Ascending aorta (tissue), 2 donors: ENCODE measurements at places on chromosomes 6 and 20.

DNA sequence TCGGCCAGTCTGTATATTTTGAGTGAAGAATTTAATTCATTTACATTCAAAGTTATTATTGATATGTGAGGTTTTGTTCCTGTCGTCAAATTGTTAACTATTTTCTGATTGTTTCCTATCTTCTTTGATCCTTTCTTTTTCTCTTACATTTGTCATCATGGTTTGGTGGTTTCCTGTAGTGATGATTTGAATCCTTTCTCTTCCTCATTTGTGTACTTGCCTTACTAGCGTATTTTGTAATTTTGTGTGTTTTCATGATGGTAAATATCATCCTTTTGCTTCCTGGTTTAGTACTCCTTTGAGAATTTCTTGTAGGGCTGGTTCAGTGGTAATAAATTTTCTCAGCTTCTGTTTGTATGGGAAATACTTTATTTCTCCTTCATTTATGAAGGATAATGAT lies 151.7 kb upstream of the CEP162 start:
- DNase-seq = no peak

DNA sequence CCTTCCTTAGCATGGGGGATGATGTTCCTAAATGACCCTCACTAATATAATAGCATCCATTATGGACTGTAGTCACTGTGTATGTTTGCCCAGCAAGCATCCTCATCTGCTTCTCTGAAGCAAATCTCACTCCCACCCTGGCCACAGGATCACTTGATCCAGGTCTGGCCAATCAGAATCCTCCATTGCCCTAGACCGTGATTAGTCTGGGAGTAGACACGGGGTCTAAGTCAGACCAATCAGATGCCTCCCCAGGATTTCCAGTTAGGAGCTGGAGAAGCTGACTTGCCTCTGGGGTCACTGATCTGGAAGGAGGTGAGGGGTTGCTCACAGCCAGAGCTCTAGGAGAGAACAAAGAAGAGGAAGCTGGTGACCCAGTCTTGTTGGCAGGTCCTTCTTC lies 153.9 kb downstream of the DHX35 start:
- no peak for DNase-seq

DNA sequence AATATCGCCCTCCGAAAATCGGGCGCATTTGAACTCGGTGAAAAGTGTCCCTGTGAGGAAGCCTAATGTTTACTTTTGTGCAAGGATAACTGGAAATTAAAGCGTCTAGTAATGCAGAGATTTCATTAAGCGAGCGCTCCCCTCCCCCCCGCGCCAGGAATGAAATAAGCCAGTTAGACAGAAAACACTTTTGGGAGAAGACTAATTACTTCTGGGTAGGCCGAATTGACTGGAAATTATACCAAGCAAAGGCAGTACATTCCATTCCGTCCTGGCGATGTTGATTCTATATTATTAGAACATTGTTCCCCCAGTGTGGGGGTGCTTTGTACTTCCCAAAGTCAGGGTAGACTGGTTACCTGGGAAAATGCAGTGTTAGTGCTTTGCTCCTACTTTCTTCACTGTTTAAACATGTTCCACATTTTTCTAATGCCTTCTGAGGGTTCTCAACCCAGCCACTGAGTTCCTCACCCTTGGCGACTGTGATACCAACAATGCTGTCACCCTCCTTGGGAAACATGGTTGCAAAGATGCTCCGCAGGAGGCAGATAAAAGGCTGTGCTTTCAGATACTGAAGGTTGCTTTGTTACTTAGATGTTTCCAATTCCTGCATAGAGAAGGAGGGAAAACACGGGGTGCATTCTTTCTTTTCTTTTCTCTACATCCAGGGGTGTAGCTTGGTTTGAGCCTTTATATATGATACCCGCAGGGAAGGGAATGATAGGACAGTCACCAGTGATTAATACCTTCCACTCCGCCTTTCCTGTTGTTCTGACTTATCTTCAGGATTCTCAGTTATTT lies 2.6 kb downstream of the GJA1 start:
- DNase-seq = no peak

- DNase-seq = no peak
Measured at GRCh38 chr6:102488729-102489128, 1095.2 kb downstream of the GRIK2 start.

DNA sequence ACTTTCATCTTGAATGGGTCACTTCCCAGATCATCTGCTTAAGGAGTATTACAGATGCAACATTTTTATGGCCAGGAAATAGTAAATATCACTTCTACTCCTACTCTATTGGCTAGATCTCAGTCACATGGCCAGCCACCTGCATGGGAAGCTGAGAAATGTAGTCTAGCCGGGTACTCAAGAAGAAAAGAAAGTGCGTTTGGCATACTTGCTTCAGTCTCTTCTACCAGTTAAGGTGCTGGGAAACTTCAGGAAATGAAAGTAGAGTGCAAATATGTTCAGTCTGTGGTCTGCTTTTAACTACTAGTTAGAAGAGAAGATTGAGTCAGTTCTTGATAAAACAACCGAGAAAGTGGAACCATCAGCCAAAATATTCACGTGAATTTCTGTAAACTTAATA lies 129.2 kb downstream of the PDSS2 start:
- DNase-seq = no peak

DNA sequence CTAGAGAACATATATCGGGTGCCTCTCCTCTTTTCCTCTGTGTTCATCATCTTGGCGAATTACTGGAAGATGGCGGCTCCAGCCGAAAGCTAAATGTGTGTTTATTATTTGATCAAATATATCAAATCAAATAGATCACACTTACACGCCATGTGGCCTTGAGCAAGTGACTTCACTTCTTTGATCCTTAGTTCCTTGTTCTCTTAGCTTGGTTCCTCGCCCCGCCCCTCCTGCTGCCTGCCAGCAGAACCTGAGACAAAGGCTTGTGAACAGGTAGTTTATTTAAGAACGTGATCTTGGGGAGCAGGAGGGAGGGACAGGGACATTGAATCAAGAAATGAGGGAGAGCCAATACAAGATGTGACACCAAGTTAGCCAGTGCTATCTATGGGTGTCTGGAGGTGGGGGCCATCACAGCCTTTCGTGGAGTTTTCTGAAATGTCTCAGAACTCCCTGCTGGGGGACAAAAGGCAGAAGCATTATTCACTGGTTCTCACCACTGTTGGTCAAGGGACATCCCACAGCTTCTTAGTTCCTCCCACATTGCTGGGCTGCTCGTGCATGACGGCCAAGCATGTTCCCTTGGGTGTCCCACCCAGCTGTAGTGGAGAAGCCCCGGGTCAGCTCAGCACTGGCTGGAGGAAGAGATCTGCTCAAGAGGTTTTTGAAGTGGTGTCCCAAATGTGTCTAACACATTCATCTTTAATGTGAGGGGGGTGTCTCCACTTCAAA lies 44.9 kb upstream of the RNF24 start:
- DNase-seq = no peak

DNA sequence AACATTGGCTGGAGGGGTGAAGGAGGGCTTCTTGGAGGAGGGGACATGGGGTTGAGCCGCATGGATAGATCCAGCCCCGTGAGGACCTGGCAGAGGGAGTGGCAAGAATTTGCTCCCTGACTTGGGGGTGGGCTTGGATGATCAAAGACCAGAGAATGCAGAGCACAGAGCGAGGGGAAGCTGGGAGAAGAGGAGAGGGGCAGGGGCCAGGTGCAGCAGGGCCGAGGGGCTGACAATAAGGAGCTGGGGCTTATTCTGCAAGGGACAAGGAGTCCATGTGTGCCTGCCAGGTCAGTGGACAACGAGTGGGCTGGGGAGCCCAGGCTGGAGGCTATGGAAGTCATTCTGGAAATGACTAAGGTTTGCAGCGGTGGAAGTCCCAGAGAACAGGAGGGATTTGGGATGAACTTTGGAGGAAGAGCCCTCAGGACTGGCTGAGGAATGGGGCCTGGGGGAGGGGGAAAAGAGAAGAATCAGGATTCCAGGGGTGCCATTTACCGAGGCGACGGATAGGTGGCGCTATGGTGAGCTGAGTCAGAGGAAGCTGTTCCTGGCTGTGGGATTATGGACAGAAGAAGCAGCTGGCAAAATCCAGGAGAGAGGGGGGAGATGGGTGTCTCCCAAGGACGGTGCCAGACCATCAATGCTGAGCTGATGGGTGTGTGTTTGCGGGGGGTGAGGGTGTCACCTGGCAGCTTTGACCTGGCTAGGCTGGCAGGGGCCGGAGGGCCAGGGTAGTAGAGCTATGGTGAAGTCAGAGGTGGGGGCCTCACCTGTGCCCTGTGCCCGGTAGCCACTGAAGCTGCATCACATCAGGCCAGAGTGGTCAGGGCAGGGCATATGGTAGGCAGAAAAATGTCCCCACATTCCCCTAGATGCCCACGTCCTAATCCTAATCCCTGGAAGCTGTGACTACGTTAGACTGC lies 7.8 kb downstream of the KCNG1 start:
- no peak for DNase-seq

DNA sequence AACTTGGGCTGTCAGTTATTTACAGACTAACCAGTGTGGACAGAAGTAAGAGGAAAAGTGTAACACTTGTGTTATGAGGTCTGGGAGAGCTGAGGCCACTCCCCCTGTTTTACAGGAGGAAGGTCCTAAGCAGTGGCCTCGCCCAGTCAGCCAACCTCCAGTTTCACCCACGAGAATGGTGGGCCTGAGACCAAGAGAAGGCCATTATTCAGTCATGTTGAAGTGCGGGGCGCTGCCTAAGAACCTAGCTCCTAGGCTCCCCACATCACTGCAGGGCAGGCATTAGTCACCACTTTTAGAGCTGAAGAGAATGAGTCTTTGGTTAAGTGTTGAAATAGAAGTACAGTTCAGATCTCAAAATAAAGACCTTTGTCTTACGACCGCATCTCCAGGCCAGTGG lies 27.9 kb downstream of the CDYL start:
- DNase-seq = no peak

DNA sequence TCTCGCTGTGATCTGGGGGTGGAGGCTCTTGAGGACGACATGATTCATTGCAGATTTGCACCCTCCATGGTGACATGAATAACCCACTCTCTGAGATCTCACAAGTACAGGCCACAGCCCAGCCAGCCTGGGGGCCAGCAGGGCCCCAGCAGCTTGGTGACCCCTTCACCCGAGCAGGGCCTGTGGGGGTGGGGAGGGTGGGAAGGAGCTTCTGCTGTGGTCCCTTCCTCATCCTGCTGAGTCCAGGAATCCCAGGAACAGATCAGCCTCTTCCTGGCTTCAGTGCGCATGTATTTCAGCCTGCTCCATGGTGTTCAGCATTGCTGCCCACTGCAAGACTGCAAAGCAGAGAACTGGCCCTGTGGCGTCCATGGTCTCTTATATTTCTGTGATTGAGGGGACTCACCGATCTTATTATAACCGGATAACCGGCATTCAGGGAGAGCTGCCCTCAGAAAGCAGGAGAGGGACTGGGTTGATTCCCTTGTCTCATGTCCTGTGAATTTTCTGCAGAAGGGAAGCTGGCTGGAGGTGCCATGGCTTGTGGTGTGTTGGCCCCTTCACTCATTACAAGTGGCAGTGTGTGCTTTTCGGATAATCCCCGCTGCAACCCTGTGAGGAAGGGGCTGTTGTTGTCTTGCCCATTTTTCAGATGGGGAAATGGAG lies 118.8 kb upstream of the FRMD1 start:
- peak; percentile 41 for DNase-seq

GRCh38 chr20:62357187-62357667 lies 9.9 kb downstream of the LAMA5 start:
- no peak for DNase-seq

- no peak for DNase-seq
Measured at GRCh38 chr6:45461486-45461885, 83.8 kb upstream of the SUPT3H start.

DNA sequence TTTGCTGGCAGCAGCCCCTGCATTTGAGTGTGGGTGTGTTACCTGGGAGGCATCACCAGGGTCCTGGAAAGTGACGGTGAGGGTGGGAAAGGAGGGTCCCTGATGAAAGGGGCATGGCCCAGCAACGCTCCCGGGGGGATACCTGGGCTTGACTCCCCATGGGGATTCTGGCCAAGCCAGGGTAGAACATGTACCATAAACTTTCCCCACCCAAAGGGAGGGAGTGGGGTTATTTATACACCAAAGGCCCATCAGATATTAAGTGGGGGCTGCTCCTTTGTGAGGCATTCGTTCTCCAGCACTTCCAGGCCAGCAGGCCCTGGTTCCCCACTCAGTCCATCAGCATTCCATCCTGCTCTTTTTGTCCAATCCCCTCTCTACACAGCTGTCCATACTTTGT lies 20.6 kb upstream of the CCR6 start:
- DNase-seq = no peak

DNA sequence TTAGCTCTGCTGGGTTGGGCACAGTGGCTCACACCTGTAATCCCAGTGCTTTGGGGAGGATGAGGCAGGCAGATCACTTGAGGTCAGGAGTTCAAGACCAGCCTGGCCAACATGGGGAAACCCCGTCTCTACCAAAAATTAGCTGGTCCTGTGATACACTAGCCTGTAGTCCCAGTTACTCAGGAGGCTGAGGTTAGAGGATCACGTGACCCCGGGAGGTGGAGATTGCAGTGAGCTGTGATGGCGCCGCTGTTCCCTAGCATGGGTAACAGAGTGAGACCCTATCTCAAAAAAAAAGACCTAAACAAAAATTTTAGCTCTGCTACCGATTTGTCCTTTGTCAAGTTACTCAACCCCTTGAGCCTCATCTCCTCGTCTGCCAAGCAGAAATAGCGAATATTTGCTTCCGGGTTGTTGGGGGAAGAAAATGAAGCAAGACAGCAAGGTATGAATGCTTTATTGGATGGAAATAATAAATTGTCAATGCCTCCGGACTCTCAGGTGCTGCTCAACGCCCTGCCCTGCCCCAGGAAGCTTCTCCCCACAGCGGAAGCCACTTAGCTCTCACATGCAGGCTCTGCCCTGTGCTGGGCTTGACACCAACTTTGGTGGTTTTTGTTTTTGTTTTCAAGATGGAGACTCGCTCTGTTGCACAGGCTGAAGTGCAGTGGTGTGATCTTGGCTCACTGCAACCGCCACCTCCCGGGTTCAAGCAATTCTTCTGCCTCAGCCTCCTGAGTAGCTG lies 24.9 kb upstream of the ITCH start:
- no peak for DNase-seq

DNA sequence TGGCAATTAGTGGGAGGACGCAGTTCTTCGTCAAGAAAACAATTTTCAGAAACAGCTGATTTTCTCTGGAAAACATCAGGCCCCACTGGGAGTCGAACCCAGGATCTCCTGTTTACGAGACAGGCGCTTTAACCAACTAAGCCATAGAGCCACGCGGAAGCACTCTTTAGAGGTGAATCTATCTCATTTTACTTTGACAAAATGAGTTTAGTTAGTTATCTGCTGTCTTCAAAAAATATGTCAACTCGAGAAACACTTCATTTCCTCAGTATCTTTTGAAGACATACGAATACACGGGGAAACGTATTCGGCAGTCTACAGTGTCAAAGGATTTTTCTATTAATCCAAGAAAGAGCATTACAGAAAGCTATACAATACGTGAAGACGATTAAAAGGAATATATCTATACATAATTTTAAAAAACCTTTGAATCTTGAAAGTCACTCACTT lies 26.7 kb downstream of the GPX6 start:
- no peak for DNase-seq

DNA sequence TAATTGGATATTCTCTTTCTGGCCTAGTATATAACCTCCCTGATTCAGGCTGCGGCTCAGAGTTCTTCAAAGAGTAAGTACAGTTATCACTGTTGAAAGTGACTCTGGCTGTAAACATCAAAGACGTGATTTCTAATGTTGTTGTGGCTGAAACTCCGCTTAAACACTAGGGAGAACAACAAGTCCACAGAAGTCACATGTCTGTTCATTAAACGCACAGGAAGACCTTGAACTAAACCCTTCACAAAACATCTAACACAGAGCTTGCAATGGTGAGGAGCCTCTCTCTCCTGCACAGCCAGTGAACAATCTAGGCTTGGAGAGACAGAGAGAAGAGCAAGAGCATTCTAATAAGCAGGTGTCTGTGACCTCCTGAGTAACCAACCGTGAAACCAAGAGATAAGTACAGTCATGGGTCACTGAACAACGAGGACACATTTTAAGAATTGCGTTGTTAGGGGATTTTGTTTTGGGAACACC lies 249.3 kb downstream of the PRKN start:
- no peak for DNase-seq
